Left hindlimb (tissue), 1 donor: ENCODE measurements at places on chromosomes 2 and 18.

DNA sequence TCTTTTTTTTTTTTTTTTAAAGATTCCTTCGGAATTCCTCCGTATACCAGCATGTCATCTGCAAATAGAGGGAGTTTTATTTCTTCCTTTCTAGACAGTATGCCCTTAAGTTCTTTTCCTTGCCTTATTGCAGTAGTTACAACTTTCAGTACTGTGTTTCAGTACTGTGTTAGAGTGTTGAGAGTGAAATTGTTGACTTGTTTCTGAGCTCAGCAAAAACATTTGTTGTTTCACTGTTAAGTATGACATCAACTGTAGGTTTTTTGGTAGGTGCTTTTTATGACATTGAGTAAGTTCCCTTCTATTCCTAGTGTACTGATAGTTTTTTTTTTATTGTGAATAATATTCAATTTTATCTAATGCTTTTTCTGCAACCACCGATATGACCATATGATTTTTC, 43.9 kb downstream of the ACVR2A start:
- no peak for DNase-seq

DNA sequence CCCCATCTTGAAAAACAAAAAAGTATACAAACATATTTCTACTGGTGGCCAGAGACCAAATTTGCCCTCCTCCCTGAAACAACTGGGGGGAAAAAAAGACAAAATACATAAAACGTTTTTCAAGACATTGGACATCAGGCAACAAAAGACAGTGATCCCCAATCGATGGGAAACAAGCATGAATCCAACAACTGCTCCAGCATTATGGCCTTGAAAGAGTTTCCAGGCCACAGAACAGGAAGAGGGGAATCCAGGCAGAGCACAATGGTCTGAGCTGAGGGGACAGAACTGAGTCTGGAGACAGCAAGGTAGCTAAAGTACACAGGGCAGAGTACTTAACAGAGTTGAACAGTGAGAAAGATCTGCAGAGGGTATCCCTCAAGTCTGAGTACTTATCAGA, 4.4 kb downstream of the CCDC88A start:
- DNase-seq, result no peak

DNA sequence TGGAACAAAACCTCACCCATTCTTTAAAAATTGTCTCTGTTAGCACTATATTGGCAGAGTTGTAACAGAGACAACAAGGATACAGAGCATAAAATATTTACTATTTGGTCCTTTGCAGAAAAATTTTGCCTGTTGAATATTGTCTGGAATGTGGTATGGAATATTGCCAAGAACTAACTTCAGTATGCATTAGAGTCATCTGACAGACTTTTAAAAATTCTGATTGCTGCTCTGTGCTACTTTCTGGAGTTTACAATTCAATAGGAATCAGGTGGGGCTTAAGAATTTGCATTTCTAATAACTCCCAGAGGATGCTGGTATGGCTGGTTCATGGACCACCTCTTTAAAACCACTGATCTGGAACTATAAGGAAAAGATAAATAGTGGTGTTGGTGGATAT, 32.8 kb upstream of the NYAP2 start:
- DNase-seq, result no peak

DNA sequence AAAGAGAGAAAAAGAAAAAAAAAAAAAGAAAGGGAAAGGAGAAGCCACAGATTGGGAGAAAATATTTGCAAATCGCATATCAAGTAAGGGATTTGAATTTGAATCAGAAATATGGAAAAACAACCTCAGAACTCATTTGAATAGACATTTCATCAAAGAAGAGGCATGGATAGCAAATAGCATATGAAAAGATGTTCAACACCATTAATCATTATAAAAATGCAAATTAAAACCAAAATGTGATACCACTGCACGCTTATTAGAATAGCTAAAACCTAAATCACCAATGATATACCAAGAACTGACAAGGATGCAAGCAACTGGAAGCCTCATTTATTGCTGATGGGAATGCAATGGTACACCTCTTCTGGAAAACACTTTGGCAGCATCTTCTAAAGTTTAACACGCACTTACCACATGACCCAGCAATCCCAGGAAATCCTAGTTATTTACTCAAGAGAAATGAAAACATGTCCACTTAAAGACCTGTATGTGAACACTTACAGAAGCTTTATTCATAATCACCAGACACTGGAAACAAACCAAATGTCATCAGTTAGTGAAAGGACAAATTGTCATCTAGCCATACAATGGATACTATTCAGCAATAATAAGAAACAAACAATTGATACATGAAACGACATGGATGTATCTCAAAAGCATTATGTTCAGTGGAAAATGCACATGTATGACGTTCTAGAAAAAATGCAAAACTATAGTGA, 10.3 kb downstream of the DNER start:
- no peak for DNase-seq

GRCh38 chr2:70094171-70094977, 7.1 kb downstream of the PCBP1 start:
- DNase-seq, result no peak

- no peak for DNase-seq
These were observed 8.7 kb upstream of the AGFG1 start for GRCh38 chr2:227462972-227463931.

GRCh38 chr2:238296638-238297457, 8.4 kb upstream of the PER2 start:
- no peak for DNase-seq

GRCh38 chr2:230691005-230691647, 21.5 kb upstream of the CAB39 start:
- no peak for DNase-seq

GRCh38 chr2:124112206-124112605, 87.1 kb downstream of the CNTNAP5 start:
- no peak for DNase-seq

DNA sequence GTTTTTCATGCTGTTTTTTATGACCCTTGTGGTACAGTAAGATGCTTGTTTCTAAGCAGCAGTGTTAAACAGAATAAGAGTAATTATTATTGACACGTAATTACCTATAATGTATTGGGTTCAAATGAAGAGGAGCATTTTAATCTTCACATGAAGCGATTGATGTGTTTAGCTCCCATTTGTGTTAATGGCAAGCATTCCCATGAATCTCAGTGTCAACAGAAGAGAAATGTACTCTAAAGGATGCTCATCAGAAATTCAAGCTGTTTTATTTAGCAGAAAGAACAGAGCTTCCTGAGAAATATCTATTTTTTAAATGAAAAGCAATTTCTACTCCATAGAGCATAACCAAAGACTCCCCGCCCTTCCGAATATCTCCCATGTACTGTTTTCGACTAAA, 341.3 kb upstream of the LINC00305 start:
- DNase-seq, result no peak

GRCh38 chr2:120251880-120252224, 800 bp upstream of the RALB start:
- no peak for DNase-seq

GRCh38 chr2:126228531-126228930, 427.4 kb upstream of the GYPC start:
- DNase-seq, result no peak

- DNase-seq, result no peak
These were observed 54.6 kb upstream of the COBLL1 start for GRCh38 chr2:164896226-164896625.

- DNase-seq, result no peak
These were observed 757.7 kb downstream of the EPHA4 start for GRCh38 chr2:220814441-220814840.

- DNase-seq, result no peak
These were observed 12.4 kb downstream of the DYM start for GRCh38 chr18:49447810-49448745.

DNA sequence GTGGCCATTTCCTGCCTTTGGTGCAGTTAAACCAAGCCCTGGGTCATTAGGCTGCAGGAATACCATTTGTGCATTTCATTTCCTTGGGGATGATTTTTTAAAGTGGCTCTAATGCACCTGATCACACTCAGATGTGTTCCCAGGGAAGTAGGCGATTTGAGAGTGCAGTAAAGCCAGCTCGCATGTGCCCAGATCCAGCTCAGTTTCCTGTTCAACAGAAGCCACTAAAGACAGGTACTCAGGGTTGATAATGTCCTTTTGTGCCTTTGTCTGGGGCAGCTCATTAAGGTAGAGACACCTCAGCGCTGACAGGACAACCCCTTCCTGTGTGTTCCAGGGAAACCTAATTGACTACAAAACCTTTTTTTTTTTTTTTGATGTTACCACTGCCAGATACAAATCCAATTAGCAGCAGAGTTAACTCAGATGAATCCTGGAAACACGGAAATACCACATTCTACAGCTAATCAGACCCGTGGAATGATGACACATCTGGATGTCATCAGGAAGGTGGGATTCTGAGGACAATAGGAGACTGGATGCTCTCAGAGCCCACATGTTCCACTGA, 15.2 kb upstream of the CHRNA1 start:
- no peak for DNase-seq

DNA sequence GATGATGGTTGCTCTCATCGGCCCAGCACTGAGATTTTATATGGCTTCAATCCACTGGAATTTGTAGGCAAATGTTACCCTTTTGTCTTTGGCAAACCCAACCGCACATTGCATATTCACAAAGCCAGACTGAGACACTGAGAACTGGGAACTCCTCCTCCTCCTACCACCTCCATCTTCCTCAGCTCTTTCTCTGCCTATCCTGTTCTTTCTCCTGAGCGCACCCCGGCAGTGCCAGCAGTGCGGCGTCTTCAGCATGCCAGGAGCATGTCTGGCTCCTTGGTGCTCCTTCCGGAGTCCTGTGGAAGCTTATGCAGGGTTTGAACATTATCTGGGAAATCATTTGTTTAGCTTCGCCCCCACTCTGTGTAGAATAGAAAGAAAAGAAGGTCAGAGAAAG, 50.8 kb downstream of the TRIB2 start:
- DNase-seq, result no peak

- no peak for DNase-seq
These were observed 44.1 kb downstream of the EVA1A start for GRCh38 chr2:75516378-75517360.

DNA sequence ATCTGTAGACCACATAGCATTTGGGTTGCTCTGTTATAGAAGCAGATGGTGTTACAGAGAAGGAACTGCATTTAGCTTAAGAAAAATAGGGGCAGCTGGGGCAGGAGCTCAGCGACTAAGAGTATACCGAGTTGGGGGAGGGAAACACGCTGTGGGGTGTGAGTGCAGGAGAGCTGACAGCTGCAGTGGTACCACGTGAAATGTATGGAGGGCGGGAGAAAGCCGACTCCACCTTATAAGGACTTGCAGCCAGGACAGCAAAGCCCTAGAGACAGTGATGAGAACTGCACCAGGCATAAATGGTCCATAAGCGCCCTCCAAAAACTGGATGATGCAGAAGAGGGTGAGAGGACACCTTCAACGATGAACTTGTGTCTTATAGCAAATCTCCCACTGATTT, 237.6 kb downstream of the PRKCE start:
- DNase-seq, result no peak

GRCh38 chr2:39142904-39143605, 22.2 kb upstream of the SOS1 start:
- no peak for DNase-seq

DNA sequence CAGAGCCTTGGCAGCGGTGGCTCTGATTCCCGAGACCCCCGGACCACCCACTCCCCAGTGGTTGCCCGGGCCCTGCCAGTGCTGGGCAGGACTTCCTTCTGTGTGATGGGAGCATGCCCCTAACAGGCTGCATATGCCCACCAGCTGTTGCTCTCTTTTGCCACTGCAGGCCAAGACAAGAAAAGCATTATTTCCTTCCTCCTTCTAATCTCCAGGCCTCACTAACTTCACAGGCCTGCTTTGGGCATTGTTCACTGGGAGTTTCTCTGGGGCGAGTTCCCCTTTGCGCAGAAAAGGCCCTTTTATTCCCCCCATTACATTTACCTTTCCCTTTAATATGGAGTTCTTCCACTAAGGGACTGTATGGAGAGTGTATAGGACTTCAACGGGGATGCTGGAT, 249.1 kb upstream of the SIX2 start:
- DNase-seq, result no peak

- no peak for DNase-seq
These were observed 12.2 kb downstream of the ROCK1 start for GRCh38 chr18:21099442-21099841.

DNA sequence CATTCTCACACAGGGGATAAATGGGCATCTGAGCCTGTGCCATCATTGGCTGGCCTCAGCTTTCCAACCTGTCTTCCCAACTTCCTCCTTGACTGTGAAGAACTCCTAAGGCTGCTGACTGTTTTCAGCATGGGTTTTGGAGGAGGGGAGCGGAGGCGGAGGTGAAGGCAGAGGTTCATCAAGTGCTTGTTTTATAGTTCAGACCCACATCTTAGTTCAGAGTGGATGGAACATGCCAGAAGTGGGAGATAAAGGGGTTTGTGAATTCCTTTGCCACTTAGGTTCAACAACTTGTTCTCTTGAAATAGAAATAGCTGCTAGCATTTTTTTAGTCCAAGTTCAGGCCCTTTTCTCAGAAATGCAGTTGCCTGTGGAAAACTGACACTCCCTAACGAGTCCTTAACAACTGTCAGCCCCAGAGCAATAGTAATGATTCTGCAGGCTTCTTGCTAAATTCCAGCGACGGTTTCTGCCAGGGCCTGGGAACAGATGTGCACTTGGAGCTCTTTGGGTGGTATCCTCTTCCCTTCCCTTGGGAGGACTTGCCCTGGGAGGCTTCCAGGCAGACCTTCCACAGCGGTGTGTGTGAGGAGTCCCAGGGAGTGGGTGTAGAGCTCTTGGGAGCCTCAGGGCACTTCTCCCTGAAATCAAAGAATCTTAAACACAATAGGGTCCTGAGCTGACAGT, 30.1 kb upstream of the ITGA6 start:
- DNase-seq, result peak; percentile 77

DNA sequence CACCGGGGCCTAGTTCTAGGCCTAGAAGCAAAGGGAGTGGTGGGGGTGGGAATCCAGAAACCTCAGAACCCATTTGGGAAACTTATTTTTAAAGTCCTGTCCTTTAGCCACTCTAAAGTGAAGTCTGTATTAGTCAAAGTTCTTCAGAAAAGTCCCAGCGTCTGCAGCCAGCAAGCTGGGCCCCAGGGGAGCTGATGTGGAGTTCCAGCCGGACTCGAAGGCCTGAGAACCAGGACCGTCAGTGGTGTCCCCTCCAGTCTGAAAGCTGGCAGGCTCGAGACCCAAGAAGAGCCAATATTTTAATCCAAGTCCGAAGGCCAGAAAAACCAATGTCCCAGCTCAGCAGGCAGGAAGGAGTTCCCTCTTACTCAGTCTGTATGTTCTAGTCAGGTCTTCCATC, 32.4 kb downstream of the ID2 start:
- no peak for DNase-seq

GRCh38 chr2:217880287-217880889, 122.4 kb downstream of the TNS1 start:
- DNase-seq, result no peak

- no peak for DNase-seq
These were observed 32.9 kb downstream of the FAP start for GRCh38 chr2:162210385-162210784.
